CD4-positive, alpha-beta T cell treated with Interleukin-6 for 4 hours (primary cell): ENCODE measurements at places on chromosomes 5 and 9.
A peak's percentile ranks its signal among the peaks of the same experiment; 100 is the strongest.

GRCh38 chr9:29564564-29564963, 1991.3 kb upstream of the C9orf72 start:
- no peak for DNase-seq

DNA sequence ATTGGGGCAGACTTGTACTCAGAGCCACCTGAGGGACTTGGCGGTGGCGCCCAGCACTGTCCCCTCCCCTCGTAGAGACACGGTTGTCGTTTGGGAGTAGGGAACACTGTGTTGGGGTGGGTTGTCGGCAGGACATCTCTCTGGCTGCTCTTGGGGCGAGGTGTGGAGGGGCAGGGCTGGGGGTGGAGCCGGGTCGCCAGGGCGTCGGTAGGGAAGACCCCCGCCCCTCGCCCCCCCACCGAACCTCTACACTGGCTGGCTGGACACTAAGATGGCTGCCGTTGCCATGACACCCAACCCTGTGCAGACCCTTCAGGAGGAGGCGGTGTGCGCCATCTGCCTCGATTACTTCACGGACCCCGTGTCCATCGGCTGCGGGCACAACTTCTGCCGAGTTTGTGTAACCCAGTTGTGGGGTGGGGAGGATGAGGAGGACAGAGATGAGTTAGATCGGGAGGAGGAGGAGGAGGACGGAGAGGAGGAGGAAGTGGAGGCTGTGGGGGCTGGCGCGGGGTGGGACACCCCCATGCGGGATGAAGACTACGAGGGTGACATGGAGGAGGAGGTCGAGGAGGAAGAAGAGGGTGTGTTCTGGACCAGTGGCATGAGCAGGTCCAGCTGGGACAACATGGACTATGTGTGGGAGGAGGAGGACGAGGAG, 778 bp downstream of the TRIM41 start:
- DNase-seq = no peak

- DNase-seq = no peak
Measured at GRCh38 chr9:95725045-95725444, 150.4 kb upstream of the ERCC6L2 start.

DNA sequence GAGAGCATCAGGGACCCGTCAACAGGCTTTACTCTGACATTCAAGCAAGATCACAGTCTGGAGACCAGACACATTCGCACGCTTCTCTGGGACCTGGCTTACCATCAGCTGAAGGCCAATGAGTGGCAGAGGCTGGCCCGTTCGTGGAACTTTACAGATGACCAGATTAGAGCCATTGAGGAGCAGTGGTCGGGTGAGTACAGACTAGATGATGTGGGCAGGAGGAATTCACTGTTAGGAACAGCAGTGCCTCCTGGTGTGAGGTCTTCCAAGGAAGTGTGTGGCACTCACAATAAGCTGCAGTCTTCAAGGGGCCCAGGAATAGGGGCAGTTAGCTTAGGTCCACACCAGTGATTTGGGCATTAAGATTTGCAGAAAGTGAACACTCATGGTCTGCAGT, 50.4 kb downstream of the POC5 start:
- DNase-seq = no peak

GRCh38 chr5:148606296-148606695, 48.0 kb downstream of the HTR4 start:
- DNase-seq = no peak

GRCh38 chr5:69000216-69000919, 93.4 kb upstream of the SLC30A5 start:
- DNase-seq = no peak

DNA sequence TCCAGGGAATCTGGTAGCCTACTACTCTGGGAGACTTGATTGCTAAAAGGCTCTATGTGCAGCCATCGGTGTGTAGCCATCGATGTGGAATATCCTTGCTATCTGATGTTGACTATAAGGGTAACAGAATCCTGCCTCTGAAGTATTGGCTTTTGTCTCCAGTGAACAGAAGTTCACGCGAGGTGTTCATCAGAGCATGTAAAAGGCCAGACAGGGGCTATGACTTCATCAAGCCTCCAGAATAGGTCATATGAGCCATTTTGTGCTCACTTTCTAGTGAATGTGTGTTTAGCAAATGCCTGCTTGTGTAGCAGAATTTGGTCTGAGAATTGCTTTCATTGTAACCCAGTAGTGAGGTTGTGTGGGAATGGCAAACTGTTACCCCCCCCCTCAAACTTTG, 66.8 kb upstream of the RAD23B start:
- no peak for DNase-seq

GRCh38 chr5:150429410-150429873, 16.7 kb upstream of the CD74 start:
- no peak for DNase-seq

GRCh38 chr5:176726746-176727527, 79.7 kb downstream of the TSPAN17 start:
- DNase-seq = peak; percentile 3

GRCh38 chr5:122220511-122220910, 91.2 kb downstream of the ZNF474 start:
- no peak for DNase-seq

DNA sequence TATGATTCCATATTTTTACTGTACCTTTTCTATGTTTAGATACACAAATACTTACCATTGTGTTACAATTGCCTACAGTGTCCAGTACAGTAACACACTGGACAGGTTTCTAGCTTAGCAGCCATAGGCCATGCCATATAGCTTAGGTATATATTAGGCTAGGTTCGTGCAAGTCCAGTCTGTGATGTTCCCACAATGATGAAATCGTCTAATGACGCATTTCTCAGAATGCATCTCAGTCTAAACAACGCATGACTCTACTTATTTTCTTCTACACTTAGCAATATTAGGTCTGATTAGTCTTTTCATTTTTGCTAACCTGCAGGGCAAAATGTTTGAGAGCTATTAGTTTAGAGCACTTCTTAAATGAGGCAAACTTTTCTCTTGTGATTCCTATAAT, 22.7 kb downstream of the OR2S2 start:
- DNase-seq = no peak

DNA sequence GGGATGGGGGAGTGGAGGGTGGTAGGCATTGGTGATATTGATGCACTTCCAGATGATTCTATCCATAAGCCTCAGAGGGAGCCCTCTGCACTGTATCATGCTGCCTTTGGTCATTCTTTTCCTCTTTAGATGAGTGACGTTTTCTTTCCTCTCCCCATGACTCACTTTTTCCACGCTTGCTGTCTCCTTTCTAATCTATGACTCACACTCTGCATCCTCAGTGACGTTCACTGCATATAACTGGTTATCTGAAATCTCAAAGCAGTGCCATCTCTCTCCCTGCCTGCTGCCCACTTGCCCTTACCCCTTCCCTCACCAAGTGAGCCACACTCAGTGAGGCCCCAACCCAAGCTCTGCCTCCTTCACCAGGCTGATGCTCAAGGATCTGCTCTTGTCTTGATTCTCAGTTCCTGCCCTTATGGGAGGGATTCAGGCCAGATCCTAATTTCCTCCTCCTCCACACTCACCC, 31.6 kb downstream of the PTGS1 start:
- no peak for DNase-seq

DNA sequence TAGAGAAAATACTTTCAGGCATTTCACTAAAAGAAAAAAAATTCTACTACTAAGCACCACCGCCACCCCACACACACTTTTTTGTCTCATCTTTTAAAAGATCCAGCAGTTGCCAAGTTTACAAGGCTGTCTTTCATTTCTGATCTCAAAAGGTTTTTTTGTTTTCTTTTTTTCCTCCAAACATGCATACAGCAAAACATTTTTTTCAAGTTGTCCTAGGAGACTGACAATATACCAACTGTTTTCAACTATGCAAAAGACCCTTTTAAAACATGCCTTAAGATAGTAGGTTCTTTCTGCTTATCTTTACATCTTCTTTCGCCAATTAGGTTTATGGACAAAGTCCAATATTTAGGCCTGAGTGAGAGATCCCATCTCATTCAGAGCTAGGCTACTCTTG, 65.2 kb downstream of the HMHB1 start:
- no peak for DNase-seq

- DNase-seq = no peak
Measured at GRCh38 chr5:56647099-56647850, 168.1 kb upstream of the MAP3K1 start.

GRCh38 chr5:55232985-55233928, at the start of gene CCNO:
TSS of gene CCNO (minus strand) at chr5:55233608. CDS start at chr5:55233523, 85 bp downstream.
- DNase-seq = peak; percentile 64

GRCh38 chr5:147081311-147081764, 153.5 kb upstream of the STK32A start:
- DNase-seq = no peak

DNA sequence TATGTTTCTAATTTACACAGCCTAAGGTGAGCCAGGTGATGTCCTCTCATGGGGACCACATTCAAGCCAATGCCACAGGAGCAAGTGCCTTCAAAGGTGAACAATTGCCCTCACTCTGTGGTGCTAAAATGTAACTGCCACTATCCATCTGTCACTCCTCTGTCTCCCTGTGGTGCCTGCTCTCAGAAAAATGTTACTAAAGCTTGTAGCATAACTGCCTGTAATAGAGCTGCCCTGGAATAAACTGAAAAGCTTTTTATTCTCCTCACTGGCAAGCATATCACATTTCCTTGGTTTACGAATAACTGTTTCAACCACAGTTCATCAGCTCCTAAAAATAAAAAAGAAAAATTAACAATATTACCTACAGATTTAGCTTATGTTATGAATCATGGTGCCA, 142.4 kb downstream of the ST8SIA4 start:
- DNase-seq = no peak

DNA sequence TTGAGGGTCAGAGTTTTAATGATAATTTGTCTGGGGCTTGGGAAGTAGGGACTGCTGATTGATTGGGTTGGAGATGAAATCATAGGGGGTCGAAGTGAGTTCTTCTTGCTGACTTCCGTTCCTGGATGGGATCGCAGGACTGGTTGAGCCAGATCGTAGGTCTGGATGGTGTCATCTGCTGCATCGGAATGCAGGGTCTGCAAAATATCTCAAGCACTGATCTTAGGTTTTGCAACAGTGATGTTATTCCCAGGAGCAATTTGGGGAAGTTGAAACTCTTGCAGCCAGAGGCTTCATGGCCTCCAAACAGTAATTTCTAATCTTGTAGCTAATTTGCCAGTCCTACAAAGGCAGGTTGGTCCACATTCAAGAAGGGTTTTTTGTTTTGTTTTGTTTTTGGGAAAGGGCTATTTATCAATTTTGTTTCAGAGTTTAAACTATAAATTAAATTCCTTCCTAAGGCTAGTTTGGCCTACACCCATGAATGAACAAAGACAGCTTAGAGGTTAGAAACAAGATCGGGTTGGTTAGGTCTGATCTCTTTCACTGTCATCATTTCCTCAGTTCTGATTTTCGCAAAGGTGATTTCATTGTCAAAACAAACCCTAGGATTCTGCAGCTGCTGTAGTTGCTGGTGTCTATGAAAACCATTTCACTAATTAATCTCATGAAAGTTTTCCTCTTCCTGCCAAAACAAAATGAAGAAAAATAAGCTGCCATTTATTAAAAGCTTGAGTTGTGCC, 388.0 kb downstream of the TMEM232 start:
- DNase-seq = no peak

DNA sequence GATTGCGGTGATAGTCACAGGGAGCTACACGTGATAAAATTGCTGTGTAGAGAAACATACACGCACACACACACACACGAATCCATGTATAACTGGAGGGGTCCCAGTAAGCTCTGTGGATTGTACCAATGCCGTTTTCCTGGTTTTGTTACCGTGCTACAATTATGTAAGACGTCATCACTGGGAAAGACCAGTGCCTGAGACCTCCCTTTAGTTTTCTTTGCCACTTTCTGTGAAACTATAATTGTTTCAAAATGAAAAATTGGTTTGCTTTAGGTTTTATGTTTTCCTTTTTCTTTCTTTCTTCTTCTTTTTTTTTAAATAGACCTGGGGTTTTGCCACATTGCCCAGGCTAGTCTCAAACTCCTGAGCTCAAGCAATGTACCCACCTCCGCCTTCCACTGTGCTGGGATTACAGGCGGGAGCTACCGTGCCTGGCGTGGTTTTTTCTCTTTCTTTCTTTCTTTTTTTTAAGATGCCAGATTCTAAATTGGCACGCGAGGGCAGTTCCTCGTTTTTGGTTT, 21.3 kb downstream of the OR2V2 start:
- no peak for DNase-seq

DNA sequence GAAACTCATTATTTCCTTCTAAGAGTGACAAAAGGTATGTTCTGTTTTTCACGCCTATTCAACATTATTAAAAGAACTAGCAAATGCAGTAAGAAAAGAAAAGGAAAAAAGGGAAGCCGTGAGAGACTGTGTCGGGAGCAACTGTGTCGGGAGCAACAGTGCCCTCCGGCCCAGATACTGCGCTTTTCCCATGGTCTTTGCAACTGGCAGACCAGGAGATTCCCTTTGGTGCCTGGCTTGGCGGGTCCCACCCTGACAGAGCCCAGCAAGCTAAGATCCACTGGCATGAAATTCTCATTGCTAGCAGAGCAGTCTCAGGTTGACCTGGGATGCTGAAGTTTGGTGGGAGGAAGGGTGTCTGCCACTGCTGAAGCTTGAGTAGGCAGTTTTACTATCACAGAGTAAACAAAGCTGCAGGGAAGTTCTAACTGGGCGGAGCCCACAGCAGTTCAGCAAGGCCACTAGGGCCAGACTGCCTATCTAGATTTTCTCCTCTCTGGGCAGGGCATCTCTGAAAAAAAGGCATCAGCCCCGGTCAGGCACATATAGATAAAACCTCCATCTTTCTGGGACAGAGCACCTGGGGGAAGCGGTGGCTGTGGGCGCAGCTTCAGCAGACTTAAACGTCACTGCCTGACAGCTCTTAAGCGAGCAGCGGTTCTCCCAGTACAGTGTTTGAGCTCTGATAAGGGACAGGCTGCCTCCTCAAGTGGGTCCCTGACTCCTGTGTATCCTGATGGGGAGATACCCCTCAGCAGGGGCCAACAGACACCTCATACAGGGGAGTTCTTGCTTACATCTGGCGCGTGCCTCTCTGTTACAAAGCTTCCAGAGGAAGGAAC, 1237.4 kb upstream of the CDH18 start:
- DNase-seq = no peak

DNA sequence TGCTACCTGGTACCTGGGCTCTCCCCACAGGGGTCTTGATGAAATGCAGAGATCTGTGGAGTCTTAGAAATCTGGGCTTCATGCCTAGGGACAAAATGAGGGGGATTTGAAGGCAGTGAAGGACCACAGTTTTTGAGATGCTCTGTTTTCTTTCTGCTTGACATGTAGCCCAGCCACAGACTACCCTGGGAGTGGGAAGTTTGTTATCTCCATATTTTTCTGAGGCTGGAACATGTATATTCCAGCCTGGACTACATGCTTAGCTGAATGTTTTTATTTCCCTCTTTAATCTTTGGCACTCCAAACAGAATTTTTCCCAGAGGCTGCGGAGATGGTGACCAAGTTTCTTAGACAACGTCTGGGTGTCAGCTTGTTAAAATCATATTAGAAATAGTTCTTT, 252.9 kb downstream of the PAPPA start:
- DNase-seq = no peak
